ENCODE measurements at places on chromosomes 1 and 21.

DNA sequence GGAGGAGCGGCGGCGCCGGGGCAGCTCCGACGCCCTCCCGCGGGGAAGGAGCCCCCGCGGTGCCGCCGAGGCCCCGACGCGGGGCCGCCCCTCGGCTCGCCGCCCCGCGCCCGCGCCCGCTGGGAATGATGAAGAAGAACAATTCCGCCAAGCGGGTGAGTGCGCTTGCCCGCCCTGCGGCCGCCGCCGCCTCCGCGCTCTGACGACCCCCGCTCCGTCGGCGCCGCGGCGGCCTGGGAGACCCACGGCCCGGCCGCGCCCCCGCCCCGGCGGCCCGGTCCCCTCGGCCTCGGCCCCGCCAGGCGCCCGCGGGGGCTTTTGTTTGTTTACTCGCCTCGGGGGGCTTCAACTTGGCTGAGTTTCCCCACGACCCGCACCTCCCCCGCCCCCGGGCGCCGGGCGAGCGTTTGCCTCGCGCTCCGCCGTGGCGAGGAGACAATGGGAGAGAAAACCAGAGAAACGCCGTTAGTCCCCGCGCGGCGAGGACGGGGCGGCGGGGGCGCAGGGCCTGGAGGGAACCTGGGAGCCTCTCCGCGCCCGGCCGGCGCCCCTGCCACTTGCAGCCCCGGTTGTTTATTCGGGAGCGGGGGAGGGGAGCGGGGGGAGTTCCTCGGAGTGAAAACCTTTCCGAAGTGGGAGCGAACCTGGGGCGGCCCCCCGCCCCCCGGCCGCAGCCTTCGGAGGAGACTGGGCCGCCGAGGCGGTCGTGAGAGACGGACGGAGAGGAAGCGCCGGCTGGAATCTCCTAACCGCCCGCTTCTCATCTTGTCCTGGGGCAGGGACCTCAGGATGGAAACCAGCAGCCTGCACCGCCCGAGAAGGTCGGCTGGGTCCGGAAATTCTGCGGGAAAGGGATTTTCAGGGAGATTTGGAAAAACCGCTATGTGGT is 661 bp downstream of the PLEKHO1 start:
- DNase-seq = peak; percentile 74

DNA sequence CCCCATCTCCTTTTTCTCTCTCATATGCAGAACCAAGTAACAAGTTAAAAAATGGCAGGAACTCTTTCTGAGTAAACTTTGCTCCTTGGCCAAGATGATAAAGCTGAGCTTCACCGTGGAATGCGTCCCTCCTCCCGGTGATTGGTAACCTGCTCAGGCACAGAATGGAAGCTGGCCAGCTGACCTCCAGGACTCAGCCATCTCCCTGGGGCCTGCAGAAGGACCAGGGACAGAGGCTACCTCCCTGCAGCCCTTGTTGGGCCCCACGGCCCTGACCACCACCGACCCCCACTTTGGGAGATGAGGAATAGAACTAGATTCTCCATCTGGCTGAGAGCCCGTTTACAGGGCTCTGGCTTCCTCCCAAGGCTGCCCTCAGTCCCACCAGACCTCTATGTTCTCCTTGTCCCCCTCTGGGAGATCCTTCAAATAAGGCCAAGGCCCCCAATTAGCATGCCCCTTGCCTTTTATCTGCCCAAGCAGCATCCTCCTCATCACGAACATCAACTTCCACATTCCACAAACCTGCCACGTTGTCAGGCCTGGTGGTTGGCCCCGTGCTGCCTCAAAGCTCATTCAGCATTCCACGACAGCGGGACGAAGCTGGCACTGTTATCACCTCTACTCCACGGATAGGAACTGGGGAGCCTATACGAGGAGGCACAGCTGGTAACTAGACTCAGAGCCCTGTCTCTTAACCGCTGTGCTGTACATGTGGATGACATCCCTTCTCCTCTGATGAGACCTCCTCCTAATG is 74.2 kb downstream of the CD34 start:
- DNase-seq = no peak

DNA sequence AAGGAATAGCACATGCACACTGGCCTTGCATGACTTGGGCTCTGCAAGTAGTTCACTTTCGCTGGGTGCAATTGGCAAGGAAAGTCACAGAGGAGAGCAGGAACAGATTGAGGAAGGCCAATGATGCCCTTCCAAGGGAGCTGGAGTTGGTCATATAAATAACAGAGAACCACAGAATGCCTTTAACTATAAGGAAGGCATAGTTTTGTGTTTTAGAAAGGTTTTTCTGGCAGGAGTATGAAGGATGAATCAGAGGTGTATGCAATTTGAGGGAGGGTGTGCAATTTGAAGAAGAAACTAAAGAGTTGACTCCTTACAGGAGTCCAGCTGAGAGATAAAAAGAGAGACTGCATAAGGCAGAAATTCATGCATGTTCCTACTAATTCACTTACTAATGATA is 112.1 kb downstream of the PHTF1 start:
- DNase-seq = no peak

DNA sequence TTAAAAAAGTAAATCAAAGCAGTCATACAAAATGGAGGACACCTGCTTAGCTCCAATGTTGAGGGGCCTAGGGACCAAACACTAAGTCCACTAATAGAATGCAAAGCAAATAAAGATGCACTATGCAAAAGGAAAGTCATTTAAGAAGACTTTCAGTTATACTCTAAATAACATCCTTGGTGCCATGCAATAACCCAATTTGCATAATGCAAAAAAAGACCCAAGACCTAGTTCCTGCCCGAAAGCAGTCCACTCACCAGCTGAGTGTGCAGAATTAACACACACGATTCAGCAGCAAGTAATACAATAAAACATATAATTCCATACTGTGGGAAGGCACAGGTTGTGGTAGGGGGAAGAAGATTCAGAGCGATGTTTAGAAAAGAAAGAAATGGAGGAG is 101.8 kb downstream of the TGFBR3 start:
- DNase-seq = no peak

- no peak for DNase-seq
Observed at GRCh38 chr1:205274041-205274691, 46.4 kb downstream of the TMCC2 start.

GRCh38 chr1:197081117-197081753 is 14.2 kb upstream of the F13B start:
- DNase-seq = no peak

GRCh38 chr1:228369608-228370438 is 36.8 kb downstream of the TRIM11 start:
- no peak for DNase-seq

GRCh38 chr1:200072636-200073285 is 45.3 kb downstream of the NR5A2 start:
- DNase-seq = no peak

DNA sequence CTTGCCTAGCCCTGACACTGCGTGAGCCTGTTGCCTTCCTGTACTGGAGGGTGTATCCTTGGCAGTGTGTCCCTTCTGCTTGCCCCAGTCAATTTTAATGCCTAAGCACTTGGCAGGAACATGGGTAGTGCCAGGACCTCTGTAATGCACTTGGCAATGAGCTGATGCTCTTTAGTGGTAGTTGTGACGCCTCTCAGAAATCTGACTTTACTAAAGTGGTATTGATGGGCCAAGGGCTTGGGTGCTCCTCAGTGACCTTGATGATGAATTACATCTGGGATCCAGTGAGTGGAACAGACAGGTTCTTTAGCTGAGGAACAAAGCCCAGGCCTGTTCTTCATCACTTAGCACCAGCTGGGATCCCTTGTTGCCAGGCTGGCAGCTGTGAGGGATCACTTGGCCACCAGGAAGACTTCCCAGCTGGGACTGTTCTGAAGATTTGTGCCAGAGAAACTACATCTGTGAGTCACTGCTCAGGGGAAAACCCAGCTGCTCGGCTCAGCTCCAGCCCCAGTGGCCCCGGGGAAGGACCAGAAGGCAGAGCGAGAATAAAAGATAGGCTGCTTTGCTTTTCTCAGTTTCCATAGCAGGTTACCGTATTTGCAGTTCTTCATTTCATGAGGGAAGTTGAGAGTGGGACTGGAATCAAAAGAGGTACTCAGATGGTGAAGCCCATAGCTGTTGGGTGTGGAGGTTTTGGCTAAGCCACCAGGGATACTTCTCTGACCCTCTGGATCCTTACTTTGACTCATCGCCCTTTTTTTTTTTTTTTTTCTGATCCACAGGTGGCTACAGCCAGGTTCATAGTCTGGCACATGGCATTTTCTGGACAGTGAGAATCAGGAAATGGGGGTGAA is 28.5 kb upstream of the KCNA2 start:
- DNase-seq = peak; percentile 91

DNA sequence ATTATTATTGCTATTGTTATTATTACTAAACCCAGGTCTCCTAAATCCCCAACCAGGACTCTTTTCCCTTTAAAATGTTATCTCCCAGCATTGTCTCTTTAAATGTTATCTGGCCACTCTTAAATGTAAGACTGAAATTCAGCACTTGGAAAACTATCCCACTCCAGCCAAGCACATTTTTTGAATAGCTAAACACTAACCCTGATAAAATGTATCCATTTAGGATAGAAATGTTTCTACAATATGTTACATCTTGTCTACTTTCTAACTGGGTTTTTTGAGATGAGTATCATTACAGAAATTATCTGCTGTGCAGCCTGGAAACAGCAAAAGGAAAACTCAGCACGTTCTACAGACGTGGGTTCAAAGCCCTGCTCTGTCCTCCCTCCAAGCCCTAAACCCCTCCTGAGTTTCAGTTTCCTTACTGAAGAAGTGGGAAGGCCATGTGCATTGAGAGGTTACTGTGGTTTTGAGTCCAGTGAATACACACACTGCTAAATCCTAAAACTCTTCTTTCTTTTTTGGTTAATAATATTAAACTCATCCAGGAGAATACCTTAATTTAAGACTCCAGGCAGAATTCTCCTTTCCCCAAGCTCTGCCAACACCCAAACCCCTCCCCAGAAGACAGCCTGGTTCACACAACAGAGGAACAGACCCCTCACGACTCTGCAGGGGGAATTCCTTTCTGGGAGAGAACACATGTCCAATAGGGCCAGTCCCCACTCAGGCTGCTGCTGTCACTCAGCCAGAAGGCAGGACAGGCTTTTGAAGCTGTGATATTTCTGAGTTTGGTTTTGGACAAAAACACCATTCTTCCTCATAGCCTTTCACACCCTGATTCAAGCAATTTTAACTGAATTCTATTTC is 41.9 kb downstream of the HIVEP3 start:
- DNase-seq = no peak

DNA sequence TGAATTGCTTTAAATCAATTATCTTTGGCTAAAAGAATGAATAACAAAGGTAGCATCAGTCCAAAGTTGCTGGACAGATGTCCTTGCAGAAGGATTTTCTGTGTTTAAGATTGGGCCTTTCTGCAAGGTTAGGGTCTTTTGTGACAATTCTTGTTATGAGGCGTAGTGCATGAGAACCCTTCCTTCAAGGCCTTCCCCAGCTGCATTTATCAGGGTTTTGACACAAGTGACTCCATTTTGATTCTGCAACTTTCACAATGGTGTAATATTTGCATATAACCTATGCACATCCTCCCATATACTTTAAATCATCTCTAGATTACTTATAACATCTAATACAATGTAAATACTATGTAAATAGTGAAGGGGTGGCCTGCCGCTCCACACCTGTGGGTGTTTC is 1.1 kb upstream of the SETD4 start:
- DNase-seq = no peak

GRCh38 chr1:230868736-230869385 is 540 bp upstream of the C1orf198 start:
- DNase-seq = no peak

DNA sequence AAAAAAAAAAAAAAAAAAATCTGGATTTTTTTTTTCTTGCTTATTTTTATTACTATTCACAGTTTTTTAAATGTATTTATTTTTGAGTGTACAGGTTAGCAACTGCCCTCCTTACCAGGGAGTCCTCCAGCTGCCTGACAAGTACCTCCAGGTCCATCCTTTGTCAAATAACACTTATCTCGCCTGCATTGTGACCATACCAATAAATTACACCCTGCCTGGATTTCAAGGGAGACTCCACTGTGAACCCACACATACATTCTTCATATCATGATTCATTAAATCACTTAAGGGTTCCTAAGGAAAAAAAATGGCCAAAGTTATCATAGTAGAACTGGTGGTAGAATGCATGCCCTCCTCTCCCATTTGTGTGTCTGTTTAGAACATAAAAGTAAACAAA is 38.4 kb downstream of the EEIG2 start:
- DNase-seq = no peak

GRCh38 chr1:184260382-184260781 is 126.4 kb upstream of the C1orf21 start:
- no peak for DNase-seq

GRCh38 chr1:43937179-43937865 is 3.7 kb downstream of the ARTN start:
- no peak for DNase-seq

GRCh38 chr21:27268290-27268689 is 301.4 kb upstream of the ADAMTS5 start:
- DNase-seq = no peak

- no peak for DNase-seq
Observed at GRCh38 chr1:84020151-84020550, 21.2 kb upstream of the TTLL7 start.

GRCh38 chr1:57470036-57470435 is 46.2 kb upstream of the DAB1 start:
- DNase-seq = no peak

DNA sequence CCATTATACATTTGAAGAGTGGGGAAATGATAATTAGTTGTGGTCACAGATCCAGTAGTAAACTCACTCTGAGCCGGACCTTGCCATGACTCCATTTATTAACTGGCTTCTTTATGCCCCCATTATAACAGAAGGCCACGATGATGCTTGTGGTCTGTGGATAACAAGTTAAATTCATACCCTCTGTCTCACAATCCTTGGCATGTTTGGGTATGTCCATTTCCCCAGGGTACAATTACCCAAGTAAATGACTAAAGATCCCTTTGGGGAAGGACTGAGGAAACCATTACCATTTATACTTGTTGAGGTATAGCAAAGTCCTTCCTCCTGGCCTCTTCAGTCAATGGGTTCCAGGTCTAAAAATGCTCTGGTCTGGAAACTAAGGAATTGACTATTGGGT is 7.3 kb upstream of the USP1 start:
- no peak for DNase-seq

DNA sequence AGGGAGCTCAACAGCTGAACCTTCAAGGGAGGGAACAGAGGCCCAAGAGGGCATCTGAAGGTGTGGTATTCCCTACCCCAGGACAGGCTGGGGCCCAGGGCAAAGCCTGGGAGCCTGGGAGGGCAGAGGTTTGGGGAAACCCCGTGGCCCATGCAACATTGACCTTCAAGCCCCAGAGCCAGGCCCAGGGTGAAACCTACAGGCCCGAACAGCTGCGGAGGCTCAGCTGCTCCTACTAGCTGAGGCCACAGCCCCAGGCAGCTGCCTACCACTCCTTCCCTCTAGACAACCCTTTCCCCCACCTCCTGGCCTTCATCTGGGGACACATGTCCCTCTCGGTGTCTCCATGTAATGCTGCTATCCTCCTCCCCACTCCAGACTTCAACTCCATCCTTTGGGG is 3.2 kb downstream of the LAD1 start:
- no peak for DNase-seq

GRCh38 chr1:180154003-180154324 is 705 bp upstream of the QSOX1 start:
- DNase-seq = no peak

- no peak for DNase-seq
Observed at GRCh38 chr1:200893411-200893901, 1.2 kb upstream of the INAVA start.

GRCh38 chr21:41802684-41803083 is 35.8 kb upstream of the RIPK4 start:
- DNase-seq = no peak
